Activated naive CD4-positive, alpha-beta T cell treated with Interleukin-2 at 50 U/mL for 16 hours (primary cell): ENCODE measurements at places on chromosomes 16 and 17.

- no peak for DNase-seq
Observed at GRCh38 chr17:31339906-31340661, 18.7 kb upstream of the EVI2A start.

GRCh38 chr16:2089706-2090480 lies 42.1 kb downstream of the TSC2 start:
- no peak for DNase-seq

DNA sequence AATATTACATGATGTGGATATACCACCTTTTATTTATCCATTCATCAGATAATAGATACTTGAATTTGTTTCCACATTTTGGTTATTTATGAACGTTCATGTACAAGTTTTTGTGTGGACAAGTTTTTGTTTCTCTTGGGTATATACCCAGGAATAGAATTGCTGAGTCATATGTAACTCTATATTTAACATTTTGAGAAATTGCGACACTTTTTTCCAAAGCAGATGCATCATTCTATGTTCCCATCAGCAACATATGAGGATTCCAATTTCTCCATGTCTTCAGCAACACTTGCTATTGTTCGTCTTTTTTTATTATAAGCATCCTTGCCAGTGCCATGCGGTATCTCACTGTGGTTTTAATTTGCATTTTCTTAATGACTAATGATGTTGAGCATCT lies 93.9 kb downstream of the GSG1L start:
- no peak for DNase-seq

GRCh38 chr16:57167953-57168352 lies 17.9 kb downstream of the PSME3IP1 start:
- DNase-seq, result no peak

- no peak for DNase-seq
Observed at GRCh38 chr16:24116046-24116776, 139.9 kb upstream of the CACNG3 start.
